ENCODE measurements at places on chromosomes 1 and 21.

DNA sequence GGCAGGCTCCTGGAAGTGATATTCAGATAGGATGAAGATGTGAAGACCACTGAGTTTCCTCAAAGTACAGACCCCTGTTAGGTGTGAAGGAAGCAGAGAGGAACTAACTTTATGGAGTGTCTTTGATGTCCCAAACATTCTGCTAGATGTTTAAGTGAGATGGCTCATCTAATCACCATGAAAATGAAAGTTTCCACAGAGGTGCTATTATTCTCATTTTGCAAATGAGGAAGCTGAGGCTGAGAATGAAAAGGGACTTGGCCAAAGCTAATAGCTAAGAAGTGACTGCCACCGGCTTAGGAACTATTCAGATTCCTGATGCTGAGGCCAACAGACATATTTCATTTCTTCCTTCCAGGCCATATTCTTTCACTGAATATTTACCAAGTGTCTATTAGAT, 45.9 kb upstream of the WLS start:
- DNase-seq = no peak

DNA sequence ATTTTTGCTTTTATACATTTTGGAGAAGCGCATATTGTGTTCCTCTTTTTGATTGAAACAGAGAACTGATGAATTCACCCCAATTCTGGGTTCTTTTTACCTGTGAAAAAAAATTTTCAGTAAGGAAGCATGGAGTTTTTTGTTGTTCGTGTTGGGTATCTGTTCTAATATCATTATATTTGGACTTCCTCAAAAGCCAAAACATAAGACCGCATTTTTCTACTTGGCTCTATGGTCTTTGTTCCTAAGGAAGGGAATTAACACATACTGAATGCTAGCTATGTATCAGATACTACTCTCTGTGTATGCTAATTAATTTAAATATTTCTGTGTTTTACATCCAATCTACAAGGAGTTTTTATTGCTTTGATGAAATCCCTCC, 12.9 kb downstream of the EPB41 start:
- DNase-seq = no peak

GRCh38 chr1:45848097-45848496, 44.7 kb downstream of the MAST2 start:
- no peak for DNase-seq

DNA sequence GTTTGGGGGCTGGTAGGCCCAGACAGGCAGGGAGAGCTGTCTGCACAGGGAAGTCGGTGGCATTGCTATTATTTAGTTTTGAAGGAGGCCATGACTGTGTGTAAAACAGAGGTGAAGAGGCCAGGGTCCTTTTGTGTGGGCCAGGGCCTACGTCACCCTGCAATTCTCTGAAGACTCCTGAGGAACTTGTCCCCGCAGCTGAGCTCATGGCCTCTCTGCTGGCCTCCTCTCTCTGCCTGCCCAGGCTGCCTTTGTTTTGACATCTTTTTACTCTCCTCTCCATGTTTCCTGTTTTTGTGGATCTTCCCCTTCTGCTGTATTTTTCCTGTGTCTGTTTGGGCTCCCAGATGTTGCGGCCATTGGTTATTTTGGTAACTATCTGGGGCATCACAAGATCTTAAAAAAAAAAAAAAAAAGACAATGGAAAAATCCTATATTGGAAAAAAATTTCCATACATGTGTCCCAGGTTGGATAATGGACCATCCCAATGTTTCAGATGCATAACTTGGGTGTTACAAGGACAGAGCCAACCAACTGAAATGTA, 280.7 kb downstream of the RPS6KC1 start:
- DNase-seq = no peak

DNA sequence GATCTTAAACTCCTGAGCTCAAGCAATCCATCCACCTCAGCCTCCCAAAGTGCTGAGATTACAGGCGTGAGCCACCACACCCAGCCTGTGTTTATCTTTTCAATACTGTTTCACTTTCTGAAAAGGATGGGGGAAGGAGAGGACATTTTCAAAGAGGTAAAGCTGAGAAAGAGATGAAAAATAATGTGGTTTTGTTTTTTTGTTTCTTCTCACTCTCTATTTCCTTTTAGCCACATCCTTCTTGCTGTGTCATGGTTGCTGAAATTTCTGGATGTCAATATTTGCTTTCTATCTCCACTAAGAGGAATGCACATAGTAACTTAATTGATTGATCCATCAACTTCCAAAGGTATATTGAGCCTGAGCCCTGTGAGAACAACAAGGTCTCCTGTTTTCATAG, 6.4 kb upstream of the C1orf21 start:
- no peak for DNase-seq

DNA sequence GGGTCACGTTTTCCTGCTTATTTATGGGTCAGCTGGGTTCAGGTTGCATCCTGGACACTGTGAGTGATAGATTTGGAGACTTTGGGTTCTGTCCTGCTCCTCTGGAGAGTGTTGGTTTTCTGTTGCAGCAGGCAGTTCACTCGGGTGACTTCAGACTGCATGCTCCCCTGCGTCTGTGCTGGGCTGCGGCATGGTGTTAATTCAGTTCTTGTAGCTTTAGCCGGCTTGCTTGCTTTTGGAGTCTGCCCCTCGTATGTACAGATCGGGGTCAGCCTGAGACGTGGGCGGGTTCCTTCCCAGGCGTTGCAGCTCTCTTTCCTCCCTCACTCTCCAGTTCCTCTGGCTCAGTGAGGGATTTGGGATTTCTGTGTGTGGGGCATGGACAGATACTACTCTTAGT, 38.0 kb downstream of the PCNT start:
- no peak for DNase-seq

GRCh38 chr1:210705086-210705485, 376.4 kb downstream of the HHAT start:
- no peak for DNase-seq

DNA sequence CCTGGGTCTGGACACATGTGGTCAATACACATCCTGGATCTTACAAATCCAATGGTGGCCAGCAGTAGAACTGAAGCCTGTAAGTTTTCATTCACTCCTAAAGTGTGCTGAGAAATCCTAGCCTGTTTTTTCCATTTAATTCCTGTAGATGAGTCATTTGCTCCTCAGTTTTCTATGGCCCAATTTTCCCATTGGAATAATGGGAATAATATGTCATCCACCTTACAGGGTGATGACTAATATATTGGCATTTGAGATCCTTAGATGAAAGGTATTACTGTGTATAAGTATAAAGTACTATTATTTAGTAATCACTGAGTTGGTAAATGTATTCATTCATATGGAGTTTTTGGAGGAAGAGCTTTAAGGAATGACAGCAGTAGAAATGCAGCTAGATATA, 89.7 kb upstream of the ADAR start:
- DNase-seq = no peak

GRCh38 chr1:222582099-222582774, 7.5 kb downstream of the TAF1A start:
- DNase-seq = no peak

DNA sequence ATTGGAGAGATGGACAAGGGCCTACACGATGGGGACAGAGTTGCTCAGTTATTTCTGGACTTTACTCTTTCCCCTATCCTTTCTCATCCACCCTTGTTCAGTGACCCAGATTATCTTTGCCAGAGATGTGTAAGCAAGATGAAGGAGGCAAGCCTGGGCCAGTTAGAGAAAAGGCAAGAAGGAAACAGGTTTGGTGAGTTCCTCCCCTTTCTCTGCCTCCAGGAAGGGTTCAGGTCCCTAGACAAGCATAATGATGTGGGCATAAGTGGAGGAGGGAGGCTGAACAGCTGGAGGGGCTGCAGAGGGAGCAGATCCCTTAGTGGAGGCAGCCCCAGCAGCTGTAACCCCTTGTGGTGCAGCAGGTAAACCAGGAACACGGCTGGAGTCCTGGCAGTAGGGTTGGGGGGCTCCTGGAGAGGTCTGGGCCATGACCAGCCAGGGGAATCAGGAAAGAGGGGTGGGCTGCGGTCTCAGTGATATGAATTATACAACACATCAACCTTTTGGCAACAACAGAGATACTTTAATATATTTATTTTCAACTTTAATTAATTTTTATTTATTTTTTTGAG, 9.2 kb upstream of the CDC42 start:
- no peak for DNase-seq

GRCh38 chr1:9861360-9861759, 37.6 kb upstream of the CLSTN1 start:
- DNase-seq = no peak

- no peak for DNase-seq
Measured at GRCh38 chr1:107480548-107481415, 339.9 kb downstream of the NTNG1 start.

DNA sequence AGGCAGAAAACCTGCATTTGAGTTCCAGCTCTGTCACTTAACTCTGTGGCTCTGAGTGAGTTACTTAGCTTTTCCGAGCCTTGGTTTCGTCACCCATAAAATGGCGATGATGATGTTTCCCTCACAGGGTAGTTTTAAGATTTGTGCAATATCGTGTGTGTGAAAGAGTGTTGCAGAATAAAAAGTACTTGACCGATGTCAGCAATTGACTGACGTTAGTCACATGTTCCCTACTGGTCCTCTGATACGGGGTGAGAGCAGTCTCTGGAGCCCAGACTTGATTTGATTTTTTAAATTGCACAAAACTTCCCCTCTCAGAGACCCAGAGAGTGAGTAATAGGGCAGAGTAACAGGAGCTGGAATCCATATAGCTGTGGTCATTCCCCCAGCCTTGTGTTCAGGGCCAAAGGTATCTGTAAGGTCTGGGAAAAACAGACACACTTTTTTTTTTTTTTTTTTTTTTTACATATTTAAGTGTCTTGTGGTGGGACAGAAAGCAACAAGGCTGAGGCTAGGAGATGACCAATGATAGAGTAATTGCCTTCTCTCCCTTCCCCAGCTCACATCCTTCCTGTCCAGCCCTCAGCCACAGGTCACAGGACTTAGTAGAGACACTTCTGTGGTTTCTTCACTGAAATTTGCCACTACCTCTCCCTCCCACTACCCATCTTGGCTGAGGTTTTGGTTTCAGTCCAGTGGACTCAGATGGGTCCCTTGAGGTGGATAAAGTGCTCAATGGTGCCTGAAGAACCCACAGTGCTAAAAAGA, 2.0 kb downstream of the FCER1G start:
- DNase-seq = no peak

- no peak for DNase-seq
Measured at GRCh38 chr1:4058122-4058521, 158.1 kb upstream of the C1orf174 start.

Data from nucleus accumbens (tissue), 56 donors.